ENCODE measurements at places on chromosomes 3 and 15.

- no peak for DNase-seq
These were observed 37.2 kb upstream of the TMEM115 start for GRCh38 chr3:50396502-50396901.

DNA sequence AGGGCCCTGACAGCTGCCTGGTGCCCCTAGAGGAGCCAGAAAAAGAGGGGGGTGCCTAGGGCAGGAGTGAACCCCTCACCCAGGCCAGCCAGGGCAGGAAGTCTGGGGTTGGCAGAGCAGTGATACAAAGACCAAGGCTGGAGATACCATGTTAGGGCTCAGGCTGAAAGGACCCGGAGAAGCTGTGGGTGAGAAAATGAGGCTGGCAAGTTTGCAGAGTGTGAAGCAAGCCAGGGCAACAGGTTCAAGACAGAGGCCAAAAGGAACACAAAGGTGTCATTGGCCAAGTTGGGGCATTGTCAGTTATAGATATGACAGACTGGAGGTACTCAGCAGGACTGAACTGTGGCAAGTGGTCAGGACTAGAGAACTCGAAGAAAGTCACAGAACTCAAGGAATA is 40.6 kb upstream of the IREB2 start:
- DNase-seq: no peak

- DNase-seq: no peak
These were observed 169.3 kb downstream of the RAB11A start for GRCh38 chr15:66038387-66039116.

- DNase-seq: no peak
These were observed 76.6 kb upstream of the SNRPN start for GRCh38 chr15:24878153-24878552.

DNA sequence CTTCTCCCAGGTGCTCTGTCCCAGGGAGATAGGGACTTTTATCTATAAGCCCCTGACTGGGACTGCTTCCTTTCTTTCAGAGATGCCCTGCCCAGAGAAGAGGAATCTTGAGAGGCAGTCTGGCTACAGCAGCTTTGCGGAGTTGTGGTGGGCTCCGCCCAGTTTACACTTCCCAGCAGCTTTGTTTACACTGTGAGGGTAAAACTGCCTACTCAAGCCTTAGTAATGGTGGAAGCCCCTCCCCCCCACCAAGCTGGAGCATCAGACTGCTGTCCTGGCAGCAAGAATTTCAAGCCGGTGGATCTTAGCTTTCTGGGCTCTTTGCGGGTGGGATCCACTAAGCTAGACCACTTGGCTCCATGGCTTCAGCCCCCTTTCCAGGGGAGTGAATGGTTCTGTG is 253.8 kb upstream of the ARL6 start:
- no peak for DNase-seq

DNA sequence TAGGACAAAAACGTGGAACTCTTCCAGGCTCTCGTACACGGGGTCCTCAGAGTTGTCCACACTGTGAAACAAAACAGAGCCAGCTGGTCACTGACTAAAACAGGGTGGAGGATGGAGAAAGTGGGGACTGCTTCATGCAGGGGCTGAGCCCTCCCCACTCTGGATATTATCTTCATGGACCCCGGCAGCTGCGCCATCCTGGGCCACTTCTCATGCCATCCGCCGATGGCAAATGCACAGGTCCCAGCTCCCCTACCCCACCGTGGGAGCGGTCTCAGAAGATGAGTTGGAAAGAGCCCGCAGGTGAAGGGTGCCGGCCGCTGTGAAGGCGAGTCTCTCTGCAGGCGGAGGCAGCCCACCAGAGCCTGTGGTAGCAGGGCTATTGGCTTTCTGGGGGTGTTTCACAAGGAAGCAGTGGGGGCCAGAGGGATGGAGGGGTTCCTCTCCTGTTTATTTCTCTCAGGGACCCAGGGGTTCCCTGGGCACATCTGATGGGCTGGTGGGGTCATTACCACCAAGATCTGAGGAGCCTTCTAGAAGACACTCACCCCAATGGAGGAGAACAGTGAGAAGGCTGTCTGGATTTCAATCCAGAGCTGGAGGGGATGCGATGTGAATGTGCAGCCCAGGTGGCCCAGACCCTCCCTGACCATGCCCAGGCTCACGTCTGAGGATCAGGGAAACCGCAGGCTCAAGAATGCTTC is 177.3 kb downstream of the KLF13 start:
- no peak for DNase-seq

GRCh38 chr15:30922480-30923311 is 19.0 kb downstream of the FAN1 start:
- DNase-seq: no peak

DNA sequence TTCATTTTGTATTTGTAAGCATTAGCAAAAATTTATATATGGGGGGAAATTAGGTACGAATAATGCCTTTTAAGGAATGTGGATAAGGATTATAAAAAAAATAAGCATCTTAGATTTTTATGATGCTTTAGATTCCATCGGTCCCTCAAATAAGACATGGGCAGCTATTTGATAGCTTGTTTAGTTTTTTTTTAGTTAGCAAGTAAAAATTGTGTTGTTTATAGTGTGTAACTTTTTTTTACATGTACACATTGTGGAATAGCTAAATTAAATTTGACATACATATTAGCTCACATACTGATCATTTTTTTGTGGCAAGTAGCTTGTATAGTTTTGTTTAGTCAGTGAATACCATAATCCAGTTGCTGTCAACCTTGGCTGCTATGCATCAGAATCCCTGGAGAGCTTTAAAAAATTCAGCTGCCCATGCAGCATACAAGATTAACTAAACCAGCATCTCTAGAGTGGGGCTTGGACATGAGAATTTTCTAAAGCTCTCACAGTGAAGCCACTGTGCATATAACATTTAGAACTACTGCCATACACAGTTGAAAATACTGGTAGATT is 53.9 kb downstream of the TMOD3 start:
- no peak for DNase-seq

GRCh38 chr3:42510325-42510724 is 7.9 kb downstream of the VIPR1 start:
- DNase-seq: no peak

DNA sequence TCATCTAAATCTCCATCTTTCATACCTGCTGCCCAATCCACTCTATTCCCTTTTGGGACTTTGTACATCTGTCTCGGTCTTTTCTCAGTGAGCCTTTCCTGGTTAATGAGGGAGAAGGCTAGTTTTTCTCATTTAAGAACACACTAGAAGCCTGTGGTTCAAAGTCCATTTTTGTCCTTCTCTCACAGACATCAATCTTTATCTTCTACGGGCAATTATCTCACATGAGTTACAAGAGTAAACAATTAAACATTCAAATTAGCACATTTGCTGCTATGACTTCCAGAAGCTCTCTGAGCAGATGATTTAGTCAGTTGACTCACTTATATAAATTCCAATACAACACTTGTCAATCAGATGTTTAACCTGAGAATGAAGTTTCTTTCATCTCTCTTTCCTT is 49.3 kb upstream of the KBTBD8 start:
- DNase-seq: no peak

- DNase-seq: no peak
These were observed 68.2 kb downstream of the RBMS3 start for GRCh38 chr3:29349049-29349448.

GRCh38 chr3:11001020-11001657 is 8.6 kb downstream of the SLC6A1 start:
- no peak for DNase-seq

- DNase-seq: no peak
These were observed 71.3 kb upstream of the MBNL1 start for GRCh38 chr3:152197451-152197850.

GRCh38 chr15:98823012-98823458 is 174.7 kb downstream of the IGF1R start:
- no peak for DNase-seq

DNA sequence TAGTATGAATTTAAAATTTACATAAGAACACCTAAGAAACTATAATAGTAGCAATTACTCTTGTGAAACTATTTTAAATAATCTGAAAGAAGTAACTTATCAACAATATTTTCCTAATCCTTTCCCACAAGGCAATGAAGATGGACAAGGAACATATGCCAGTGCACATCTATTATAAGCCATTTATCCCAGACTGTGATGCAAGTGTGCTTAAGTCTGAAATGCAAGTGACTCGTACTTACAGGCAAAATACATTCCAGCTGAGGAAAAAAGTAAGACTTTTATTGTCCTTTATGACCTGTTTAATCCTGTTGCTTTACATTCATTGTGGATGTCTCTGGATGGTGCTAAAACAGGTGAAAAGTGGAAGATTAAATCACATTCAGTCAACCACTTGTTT is 709.4 kb downstream of the ZNF385D start:
- no peak for DNase-seq

GRCh38 chr3:133137042-133137996 is 99.1 kb downstream of the TMEM108 start:
- no peak for DNase-seq

- no peak for DNase-seq
These were observed 107.7 kb upstream of the RPL32 start for GRCh38 chr3:12948891-12949711.

DNA sequence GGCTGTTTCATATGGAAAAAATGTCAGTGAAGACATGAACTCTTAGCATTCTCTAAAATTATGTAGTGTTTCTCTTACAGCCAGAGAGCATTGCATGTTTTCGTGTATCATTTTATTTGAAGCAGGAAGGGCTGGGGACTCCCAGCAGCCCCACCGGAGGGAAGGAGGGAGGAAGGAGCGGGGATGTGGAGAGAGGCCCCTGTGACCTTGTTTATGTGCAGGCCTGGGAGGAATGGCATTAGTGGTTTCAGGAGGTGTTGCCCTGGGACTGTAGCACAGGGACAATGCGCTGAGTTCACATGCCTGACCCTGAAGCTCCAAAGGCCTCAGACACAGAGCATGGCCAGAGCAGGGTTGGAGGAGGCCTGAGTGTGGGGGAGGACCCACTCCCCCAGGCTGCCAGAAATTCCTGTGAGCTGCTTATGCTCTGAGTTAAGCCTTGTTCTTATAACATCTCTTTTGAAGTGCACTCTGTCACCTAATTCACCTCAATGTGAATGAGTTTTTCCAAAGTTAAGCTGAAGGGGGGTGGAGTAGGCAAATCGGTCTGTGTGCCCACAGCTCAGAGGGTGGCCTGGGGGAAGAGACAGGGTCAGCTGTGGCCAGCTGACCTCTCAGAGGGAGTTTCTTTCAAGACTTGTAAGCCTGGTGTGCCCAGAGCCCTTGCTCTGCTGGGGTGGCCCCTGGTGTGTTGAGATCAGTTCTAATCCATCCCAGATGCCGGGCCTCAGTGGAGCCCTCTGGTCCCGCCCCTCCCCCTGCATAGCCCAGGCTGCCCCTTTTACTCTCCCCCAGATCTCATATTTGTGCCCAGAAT is 3.9 kb upstream of the RNU6-1 start:
- DNase-seq: no peak

GRCh38 chr15:98034731-98035130 is 74.2 kb downstream of the ARRDC4 start:
- DNase-seq: no peak

GRCh38 chr3:150544041-150544440 is 2.3 kb downstream of the SERP1 start:
- DNase-seq: no peak

DNA sequence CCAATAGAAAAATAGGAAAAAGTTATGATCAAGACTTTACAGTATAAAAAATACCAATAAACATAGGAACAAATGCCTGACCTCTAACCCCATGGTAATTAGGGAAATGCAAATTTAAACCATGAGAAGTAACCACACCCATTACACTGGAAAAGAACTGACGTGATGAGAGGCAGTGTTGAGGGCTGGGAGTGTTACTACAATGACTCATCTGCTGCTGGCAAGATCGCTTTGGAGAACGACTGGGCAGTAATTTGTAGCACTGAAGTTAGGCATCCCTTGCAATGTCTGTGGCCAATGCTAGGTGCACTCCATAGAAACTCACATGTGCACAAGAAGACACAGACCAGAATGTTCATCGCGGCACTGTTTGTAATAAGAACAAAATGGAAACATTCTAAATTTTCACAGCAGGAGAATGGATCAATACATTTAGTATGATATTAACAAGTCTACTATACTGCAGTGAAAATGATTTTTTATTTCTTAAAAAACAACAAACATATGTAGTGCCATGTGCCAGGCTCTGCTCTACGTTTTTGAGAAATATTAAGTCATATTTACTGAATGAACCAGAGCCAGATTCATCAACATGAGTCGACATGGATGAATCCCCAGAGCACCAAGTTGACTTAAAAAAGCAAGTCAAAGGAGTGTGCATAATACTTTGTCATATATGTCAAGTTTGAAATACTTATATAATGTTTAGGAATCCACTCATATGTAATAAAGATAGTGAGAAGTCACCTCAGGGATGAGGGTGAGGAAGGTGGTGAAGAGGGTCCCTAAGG is 37.6 kb upstream of the EPHB3 start:
- no peak for DNase-seq

GRCh38 chr15:89693091-89693490 is 2.5 kb downstream of the WDR93 start:
- DNase-seq: no peak

GRCh38 chr3:100046986-100047385 is 67.3 kb downstream of the FILIP1L start:
- DNase-seq: no peak

- DNase-seq: no peak
These were observed 3.4 kb upstream of the EOGT start for GRCh38 chr3:69016901-69017300.

DNA sequence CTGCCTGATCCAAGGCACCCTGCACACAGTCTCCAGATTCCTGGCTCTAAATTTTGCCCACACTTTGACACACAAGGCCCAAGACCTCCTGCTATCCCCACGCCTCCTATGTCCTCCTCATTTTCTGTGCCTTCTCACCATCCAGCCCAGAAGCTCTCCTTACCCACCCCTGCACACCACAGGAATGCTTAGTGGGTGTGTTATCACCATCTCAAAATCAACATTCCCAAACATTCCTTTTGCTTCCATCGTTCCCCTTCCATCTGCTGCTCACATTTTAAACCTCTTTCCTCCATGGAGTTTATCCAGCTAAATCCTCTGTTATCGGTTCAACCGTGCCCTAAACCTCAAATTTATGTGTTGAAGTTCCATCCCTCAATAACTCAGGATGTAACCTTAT is 43.9 kb downstream of the DGKG start:
- no peak for DNase-seq

- DNase-seq: no peak
These were observed 178.4 kb upstream of the SUCLG2 start for GRCh38 chr3:67832817-67833216.

DNA sequence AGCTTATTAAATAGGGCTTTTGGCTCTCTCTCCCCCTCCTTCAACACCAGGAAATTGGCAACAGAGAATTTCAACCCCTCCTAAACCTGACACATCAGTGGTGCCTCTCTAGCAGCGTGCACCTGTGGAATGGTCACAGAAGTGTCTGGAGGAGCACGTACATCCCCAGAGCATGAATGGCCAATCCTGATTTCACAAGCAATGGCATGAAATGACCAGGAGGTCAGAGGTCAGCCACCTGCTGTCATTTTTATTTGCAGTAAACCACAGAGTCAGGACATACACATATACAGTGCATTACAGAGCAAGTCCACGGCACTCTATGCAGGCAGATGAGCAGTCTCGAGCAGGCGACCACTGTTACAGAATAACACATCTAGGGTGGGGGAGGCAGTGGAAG is 25.1 kb upstream of the ETV5 start:
- no peak for DNase-seq

GRCh38 chr3:12532182-12532581 is 13.1 kb downstream of the MKRN2OS start:
- DNase-seq: no peak

Measured in GM12892 (cell line).